ENCODE measurements at places on chromosomes 6 and 20. TPM values are rescaled to one million over a fixed set of nuclear protein-coding genes. Genes with fewer than 3 reads are reported as not detected.

Gene SLPI
- 207 TPM for total RNA-seq

Gene OOEP
- total RNA-seq = not detected

Gene ZC2HC1B
- total RNA-seq = not detected

Gene GSTA2
- not detected for total RNA-seq

DNA sequence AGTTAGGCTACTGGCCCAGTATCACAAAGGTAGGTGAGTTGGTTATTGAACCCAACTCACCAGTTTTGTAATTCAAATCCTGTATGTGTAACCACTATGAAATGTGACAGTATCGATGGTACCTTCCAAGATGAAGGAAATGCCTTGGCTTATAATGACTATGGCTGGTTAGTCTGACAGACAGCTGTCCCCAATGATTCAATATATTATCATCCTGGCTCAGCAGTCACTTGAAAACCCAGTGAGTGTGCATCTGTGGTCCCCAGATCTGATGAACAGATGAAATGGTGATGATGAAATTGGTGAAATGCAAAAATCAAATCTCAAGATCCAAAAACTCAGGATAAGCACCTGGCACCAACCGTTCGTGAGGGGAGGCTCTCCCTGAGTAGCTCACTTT lies 54.8 kb downstream of the TNFRSF21 start:
- DNase-seq = peak; percentile 41

Gene SNPH
- total RNA-seq = 21.4 TPM

- DNase-seq = no peak
Measured at GRCh38 chr6:70846207-70846835, 110.5 kb downstream of the B3GAT2 start.

DNA sequence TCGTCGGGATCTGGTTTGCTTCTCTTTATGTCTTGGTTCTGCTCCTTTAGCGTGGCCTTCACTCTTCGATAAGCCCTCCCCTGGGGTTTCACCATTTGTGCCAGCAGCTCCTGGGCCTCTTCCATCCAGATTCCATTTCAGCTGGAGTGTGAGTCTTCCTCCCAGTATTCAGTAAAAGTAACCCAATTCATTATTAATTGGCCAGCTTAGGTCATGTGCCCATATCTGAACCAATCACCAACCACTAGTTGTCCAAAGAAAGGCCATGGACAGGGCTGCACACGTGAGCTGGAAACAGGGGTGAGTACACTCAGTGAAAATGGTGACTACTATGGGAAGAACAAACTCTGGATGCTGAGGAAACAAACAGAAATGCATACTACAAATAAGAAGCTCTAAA lies 2.8 kb upstream of the DOK5 start:
- no peak for DNase-seq

Gene SLA2
- 0.51 TPM for total RNA-seq
